A549 treated with DMSO at 1 μM for 4 hours (cell line): ENCODE measurements at places on chromosomes 2 and 18. TPM values are rescaled to one million over a fixed set of nuclear protein-coding genes. Genes with fewer than 3 reads are reported as not detected.

The HTR2B gene
- 0.07 to 0.22 TPM (median 0.09 TPM) in 5 replicates for total RNA-seq

The MAPRE3 gene
- 12.2 to 14.1 TPM (median 12.4 TPM) in 5 replicates for total RNA-seq

The RESP18 gene
- not detected in 5 replicates for total RNA-seq

The SERPINB13 gene
- total RNA-seq = not detected in 5 replicates

The SERPINB11 gene
- total RNA-seq = 0.07 to 0.08 TPM in 2 of 5 replicates, not detected in the others

The DSG4 gene
- 0.02 TPM in 1 of 5 replicates, not detected in the others for total RNA-seq

The TMEM182 gene
- 4.8 to 6.3 TPM (median 5.3 TPM) in 5 replicates for total RNA-seq
